ENCODE measurements at places on chromosomes 11 and 22.

DNA sequence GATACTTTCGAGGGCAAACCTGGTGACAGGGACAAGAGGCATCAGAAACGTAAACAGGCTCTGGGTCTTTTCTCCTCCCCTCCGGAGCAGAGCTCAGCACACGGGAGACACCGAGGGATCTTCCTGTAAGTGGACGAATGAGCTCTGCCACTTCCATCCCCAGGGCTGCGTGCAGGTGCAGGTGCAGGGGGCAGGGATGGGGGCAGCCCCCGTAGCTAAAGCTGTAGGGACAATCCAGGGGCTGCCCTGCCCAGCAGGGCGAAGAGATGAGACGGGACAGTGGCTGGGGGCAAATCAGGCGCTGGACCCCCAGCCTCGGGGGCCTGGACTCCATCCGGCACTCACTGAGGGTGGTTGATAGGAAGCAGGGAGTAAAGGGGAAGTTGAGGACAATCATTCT, 505.4 kb downstream of the BRD1 start:
- no peak for DNase-seq

GRCh38 chr11:64656862-64657261, 65.8 kb downstream of the SLC22A12 start:
- DNase-seq: no peak

- no peak for DNase-seq
These were observed 16.2 kb downstream of the MSANTD2 start for GRCh38 chr11:124784051-124784450.

GRCh38 chr11:73632996-73633395, 13.4 kb upstream of the PLEKHB1 start:
- no peak for DNase-seq

- DNase-seq: no peak
These were observed 33.4 kb upstream of the APOL5 start for GRCh38 chr22:35684270-35684700.

- no peak for DNase-seq
These were observed 612 bp downstream of the GTSE1 start for GRCh38 chr22:46297151-46297812.

GRCh38 chr11:36258730-36259360, 30.4 kb downstream of the COMMD9 start:
- no peak for DNase-seq

GRCh38 chr11:80727315-80727714, 1286.5 kb upstream of the TENM4 start:
- DNase-seq: no peak

- DNase-seq: no peak
These were observed 16.1 kb upstream of the EXPH5 start for GRCh38 chr11:108609682-108610081.

GRCh38 chr22:47750086-47750485, 987.6 kb downstream of the TBC1D22A start:
- DNase-seq: no peak

GRCh38 chr11:134975866-134976376, 563.9 kb upstream of the B3GAT1 start:
- no peak for DNase-seq

- no peak for DNase-seq
These were observed at the start of gene OR2AG2 for GRCh38 chr11:6771926-6772893. TSS of gene OR2AG2 (minus strand) at chr11:6771976. CDS start at chr11:6768957, 3,019 bp downstream.

- peak; percentile 56 for DNase-seq
These were observed 1.8 kb downstream of the SIK3 start for GRCh38 chr11:117096201-117096991.

Measured in activated naive CD4-positive, alpha-beta T cell treated with Interleukin-2 at 50 U/mL for 16 hours (primary cell).